ENCODE measurements at places on chromosomes 5 and 9.

DNA sequence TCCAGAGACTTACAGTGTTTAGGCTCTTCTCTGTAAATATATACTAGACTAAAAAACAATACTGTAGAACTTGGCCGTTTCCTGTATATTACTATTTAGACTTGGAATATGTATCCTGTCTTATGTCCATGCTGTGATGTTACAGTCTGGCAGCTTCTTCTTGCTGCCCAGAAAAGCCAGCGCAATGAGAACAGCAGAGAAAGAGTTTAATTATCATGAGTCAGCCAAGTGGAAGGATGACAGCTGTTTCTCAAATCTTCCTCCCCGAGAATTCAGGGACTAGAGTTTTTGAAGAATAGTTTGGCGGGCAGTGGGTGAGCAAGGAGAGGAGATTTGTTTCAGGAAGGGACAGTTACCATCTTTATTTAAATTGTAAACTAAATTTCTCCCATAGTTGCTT, 37.5 kb downstream of the NAA35 start:
- DNase-seq = no peak

GRCh38 chr9:91089405-91090129, 272.2 kb downstream of the AUH start:
- no peak for DNase-seq

GRCh38 chr9:107358986-107359385, 75.9 kb downstream of the RAD23B start:
- DNase-seq = no peak

DNA sequence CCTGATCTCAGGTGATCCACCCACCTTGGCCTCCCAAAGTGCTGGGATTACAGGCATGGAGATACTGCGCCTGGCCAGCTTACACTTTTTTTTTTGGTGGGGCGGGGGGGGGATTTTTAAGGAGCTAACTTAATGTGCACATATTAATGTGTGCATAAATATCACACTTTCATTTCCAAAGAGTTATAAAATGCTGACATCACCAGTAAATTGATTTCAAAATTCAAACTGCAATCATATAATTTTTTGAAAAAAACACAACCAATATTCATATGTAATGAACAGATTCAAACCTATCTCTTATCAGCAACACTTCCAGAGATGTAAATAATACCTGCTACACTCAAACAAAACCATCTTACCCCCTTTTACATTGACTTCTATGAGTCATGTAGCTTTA, 1006.6 kb upstream of the DMAC1 start:
- DNase-seq = no peak

- DNase-seq = no peak
Measured at GRCh38 chr5:8493176-8493575, 624.2 kb downstream of the MTRR start.

DNA sequence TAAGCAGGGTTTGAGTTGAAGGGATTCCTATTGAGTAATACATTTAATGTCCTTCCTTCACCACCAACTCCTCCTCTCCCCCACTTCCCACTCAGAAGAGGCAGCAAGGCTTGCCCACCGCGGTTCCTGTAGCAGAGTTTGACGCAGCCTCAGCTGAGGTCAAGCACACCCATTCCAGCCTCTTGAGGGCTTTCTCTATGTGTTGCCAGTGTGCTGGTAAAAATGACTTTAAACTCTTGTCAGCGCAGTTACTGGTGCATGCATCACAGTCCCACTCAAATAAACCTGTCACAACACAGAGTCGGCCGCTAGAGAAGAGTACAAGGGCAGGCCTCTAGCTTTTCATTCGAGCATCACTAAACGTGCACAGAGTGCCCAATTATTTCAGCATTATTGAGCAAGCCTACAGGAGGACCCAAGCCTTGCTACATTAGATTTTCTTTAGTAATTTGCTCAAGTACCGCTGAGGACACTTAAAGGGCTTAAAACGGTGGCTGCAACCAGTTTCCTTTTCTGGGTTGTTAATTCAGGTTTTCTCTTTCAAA, 79.6 kb downstream of the TLE4 start:
- DNase-seq = no peak

DNA sequence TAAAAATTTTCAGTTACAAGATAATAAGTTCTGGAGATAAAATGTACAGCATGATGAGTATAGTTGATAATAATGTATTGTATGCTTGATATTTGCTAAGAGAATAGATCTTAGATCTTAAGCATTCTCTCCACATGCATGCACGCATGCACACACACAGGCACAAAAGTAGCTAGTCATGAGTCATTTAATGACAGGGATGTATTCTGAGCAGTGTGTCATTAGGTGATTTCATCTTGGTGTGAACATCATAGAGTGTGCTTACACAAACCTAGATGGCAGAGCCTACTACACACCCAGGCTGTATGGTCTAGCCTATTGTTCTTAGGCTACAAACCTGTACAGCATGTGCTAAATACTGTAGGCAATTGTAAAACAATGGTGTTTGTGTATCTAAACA, 124.2 kb downstream of the PTTG1 start:
- DNase-seq = no peak

GRCh38 chr9:80467632-80468031, 895.9 kb downstream of the TLE4 start:
- no peak for DNase-seq

- no peak for DNase-seq
Measured at GRCh38 chr9:14836885-14837284, 73.3 kb downstream of the FREM1 start.

DNA sequence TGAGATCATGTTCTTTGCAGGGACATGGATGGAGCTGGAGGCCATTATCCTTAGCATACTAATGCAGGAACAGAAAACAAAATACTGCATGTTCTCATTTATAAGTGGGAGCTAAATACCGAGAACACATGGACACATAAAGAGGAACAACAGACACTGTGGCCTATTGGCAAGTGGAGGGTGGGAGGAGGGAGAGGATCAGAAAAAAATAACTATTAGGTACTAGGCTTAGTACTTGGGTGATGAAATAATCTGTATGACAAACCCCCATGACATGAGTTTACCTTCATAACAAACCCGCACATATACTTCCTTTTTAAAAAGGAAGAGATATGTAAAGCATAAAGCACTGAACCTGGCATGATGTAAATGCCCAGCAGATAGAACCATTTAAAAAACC, 99.0 kb downstream of the MEGF10 start:
- DNase-seq = no peak

DNA sequence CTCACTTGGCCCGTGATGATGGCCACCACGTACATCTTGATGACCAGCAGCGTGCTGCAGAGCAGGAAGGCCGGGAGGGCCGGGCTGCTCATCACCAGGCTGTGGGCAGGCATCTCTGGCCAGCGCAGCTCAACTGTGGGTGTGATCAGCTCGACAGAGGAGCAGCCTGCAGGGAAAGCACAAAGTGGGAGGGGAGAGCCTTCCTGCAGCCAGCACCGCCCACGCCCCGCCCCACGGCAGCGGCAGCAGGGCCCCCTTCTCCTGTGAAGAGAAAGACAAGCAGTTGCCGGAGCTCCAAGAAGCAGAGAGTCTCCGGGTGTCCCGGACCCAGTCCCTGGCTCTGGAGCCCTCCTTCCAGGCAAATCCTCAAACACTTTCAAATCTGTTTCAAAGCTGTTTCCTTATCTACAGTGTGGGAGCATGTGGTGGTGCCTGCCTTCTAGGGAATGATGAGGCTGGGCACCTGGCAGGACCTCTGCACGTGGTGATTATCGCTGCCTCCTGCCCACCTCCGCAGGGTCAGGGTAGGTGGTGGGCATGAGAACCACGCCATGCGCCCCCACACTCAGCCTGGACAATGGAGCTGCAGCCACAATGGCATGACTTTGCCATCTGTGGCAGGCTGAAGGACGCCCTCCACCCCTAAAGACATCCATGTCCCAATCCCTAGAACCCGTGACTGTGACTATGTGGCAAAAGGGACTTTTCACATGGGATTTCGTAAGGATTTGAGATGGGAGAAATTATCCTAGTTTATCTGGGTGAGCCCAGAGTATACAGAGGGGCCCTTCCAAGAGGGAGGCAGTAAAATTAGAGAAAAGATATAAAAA, at the start of gene PTGES:
Gene PTGES, minus strand, starts transcription at position 143 of the 830 bp plus-strand sequence. Its CDS starts 30 bp downstream, at position 113.
- DNase-seq = no peak

DNA sequence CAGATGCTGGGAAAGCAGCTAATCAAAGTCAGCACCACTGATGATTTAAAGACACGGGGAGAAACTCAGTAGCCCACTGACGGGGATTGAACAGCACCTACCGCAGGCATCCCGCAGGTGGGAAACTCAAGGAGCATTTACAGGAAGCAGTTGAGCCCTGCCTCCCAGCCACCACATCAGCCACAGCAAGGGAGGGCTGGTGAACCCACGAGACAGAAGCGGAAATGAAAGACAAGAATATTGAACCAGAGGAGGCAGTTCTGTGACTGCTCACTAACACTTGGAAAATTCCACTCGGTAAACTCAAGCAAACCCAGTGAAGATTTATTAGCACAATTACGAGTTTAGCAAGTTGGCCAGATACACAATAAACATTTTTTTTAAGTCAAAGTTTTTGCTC, 10.6 kb upstream of the FAM163B start:
- no peak for DNase-seq

DNA sequence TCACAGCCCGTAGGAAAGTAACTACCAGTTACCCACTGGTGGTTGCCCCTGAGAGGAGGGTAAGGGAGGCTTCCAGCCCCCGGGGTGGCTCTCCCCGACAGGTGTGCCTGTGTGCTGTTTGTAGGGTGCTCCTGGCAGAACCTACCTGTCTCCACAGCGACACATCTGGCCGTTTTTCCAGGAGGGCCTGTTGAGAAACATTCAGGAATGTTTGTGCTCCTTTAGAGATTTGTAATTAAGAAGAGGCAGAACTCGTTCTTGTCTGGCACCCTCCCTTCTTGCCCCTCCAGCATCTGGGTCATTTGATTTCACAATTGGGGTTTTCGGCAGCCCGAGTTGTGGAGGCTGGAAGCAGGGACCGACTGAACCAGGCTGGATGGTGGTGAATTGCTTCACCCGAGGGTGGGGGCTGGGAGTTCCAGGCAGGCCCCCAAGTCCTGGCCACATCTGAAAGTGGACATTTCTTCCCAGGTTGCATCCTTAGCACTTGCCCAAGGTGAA, 74.2 kb downstream of the WWC1 start:
- DNase-seq = no peak

DNA sequence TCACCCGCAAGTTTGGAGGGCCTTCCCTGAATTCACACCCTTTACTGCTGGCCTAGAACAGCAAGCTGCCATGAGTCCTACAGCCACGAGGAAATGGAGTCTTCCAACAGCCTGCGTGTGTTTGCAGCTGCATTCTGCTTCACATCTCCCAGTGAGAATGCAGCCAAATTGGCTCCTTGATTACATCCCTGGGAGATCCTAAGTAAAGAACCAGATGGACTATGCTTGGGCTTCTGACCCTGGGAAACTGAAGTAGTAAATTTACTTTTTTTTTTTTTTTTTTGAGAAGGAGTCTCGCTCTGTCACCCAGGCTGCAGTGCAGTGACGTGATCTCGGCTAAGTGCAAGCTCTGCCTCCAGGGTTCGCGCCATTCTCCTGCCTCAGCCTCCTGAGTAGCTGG, 617.0 kb upstream of the CDH18 start:
- DNase-seq = no peak

DNA sequence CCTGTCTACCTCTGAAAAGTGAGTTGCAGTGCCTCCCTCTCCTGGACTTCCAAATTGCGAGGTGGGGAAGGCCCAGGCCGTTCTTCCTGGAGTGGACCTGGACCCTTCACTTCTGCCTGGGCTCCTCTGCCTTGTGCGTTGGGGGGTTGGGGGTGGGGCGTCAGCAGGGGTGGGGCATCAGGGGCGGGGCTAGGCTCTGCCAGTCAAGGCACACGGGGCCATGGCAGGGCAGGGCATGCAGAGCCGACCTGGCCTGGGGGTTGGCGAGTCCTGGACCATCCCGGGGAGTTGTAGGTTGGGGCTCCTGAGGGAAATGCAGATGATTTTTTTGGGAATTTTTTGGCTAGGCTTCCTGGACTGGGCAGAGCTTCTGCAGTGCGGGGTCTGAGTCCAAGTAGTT, 87.1 kb downstream of the EHMT1 start:
- no peak for DNase-seq

- no peak for DNase-seq
Measured at GRCh38 chr5:93607367-93608258, 24.6 kb downstream of the NR2F1 start.

- DNase-seq = no peak
Measured at GRCh38 chr9:123164285-123164684, 104.1 kb downstream of the STRBP start.

DNA sequence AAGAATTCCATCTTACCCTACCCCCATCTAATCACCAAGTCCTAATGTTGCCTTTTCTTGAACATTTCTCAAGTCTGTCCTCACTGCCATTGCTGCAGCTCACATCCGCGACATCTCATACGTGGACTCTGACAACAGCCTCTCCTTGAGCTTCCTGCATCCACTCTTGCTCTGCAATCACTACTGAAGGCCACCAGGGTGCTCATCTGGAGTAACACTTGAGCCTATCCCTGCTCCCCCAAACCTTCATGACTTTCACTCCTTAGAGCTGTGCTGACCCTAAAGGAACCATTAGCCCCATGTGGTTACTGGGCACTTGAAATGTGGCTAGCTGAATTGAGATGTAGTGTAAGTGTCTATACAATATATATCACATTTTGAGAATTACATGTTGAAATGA, 46.4 kb upstream of the CTXN3 start:
- DNase-seq = no peak

- DNase-seq = no peak
Measured at GRCh38 chr5:68419081-68419636, 203.6 kb downstream of the PIK3R1 start.

GRCh38 chr5:167819406-167819805, 472.0 kb upstream of the WWC1 start:
- DNase-seq = no peak

GRCh38 chr9:98778711-98779530, 17.4 kb downstream of the ANKS6 start:
- DNase-seq = no peak

- DNase-seq = no peak
Measured at GRCh38 chr9:136024696-136025316, 63.6 kb upstream of the UBAC1 start.

GRCh38 chr9:131839281-131840084, 99.6 kb upstream of the RAPGEF1 start:
- DNase-seq = no peak

DNA sequence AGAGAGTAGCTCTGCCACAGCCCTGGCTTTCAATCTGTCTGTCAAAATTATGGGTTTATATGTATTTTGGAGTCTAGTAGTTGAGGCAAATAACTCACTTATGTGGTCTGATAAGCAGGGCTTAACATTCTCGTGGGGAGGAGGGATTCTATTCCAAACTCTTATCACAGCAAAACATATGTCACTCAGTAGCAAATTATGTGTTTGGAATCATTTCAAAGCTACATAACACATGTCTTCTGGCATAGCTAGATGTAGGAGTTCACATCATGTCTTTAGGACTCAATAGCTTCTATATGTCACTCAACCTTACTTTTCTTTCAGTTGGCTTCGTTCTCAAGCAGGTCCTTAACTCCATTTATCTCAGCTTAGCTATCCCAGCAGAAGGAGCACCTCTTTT, 144.5 kb upstream of the SEMA6A start:
- no peak for DNase-seq

DNA sequence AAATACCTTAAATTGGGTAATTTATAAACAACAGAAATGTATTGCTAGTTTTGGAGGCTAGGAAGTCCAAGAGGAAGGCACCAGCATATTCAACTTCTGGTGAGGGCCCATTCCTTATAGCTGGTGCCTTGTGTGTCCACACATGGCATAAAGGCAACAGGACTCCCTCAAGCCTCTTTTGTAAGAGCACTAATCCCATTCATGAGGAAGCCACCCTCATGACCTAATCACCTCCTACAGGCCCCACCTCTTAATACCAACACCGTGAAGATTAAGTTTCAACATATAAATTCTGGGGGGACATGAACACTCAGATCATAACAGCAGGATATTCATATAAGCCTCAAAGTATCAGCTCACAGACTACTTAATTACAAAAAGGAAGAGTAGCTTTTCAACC, 4.0 kb upstream of the PLAC8L1 start:
- no peak for DNase-seq

Data from nucleus accumbens (tissue), 56 donors.